Fibroblast of skin of abdomen (primary cell): ENCODE measurements at places on chromosomes 12 and 14.

GRCh38 chr12:112304436-112304835 is 77.8 kb downstream of the HECTD4 start:
- DNase-seq = peak; percentile 8

DNA sequence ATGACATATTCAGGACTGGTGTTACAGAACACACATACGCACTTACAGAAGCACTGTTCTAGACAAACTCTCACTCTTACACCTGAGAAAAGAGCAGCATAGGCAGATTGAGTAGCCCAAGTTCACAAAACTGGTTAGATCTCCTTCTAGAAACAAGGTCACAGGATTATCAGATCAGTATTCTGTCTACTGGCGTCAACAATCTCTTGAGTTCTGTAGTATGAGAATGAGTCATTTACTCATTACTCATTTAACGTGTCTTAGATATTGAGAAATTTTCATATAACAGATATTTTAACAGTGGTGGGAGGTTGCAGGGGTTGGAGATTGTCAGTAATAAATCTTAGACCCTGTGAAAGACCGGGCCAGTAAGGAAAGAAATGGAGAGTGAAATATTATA is 2.8 kb upstream of the TSPAN8 start:
- DNase-seq = no peak

DNA sequence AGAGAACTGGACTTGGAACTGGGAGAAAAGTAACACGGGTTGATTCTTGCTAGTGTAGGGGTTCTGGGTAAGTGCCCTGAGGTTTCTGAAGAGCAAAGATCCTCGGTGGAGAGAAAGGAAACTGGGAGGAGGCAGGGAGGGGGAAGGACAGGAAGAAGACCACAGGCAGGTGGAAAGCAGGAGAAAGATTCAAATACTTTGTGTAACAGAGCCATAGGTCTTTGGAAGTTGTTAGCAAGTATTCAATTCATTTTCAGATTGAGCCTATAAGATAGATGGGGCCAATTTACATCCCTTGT is 1.3 kb downstream of the PNP start:
- DNase-seq = no peak

DNA sequence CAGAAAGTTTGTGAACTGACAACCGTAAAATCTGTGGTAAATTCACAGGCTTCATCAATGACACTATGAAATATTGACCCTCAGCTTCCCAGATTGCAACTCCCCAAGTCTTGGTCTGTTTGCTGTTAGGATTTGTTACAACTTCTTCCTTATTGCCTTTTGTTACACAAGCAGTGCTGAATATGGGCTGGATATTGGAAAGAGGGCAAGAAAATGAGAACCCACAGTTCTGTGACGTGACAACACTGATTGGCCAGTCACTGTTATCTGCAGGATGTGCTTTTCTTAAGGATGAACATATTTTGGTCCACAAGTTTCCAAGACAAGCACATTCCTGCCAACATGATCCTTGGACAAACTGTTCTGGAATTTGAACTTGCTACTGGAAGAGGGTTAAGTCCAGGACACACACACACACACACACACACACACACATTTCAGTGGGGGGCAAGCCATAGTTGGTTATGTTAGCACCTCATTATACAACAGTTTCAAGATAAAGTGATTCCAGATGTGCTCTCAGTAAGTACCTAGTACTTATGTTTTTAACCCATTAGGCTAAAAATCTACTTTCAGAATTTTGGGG is 16.6 kb upstream of the SLC38A2 start:
- peak; percentile 99 for DNase-seq

- DNase-seq = no peak
Observed at GRCh38 chr12:50635364-50635763, 128.5 kb upstream of the ATF1 start.

GRCh38 chr12:9908350-9908749 is 23.8 kb downstream of the CLEC2A start:
- DNase-seq = no peak

- DNase-seq = no peak
Observed at GRCh38 chr12:14471497-14471896, 96.2 kb downstream of the PLBD1 start.

DNA sequence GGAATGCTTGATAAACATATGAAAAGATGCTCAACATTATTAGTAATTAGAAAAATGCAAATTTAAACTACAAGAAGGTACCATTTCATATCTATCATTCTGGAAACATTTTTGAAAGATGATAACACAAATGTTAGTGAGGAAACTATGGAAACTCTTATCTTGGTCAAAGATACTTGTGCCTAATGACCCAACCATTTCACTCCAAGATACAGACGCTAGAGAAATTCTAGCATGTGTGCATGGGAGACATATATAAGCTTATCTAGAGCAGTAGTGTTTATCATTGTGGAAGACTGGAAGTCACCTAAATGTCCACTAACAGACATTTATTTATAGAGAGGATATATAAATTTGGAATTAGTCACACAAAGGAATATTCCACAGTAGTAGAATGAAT is 143.1 kb upstream of the HMGA2 start:
- DNase-seq = no peak

DNA sequence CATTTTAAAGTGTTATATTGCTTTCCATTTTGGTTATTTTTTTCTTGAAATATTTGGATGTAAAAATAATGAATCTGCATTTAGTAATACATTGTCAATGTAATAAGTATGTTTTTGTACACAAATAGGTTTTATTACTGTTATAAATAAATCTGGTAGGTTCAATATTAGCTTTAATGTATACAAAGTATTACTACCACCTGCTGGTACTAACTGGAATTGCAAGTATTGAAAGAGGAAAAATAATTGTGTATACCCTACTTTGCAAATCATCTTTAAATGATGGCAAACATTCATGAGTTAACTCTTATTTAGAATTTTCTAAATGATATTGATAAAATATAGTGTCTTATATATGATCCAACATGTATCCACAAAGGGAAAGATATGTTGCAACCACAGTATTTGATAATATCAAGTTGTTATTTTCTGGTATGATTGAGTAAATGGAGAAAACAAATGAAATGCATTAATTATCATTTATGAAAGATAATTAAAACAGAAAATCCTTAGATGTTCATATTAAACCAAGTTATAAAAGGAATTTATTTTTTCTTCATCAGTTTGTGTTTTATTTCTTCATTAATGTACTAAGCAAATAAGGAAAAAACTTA is 3.2 kb downstream of the OR4K2 start:
- DNase-seq = no peak

- peak; percentile 44 for DNase-seq
Observed at GRCh38 chr12:51863933-51864832, 15.7 kb upstream of the FIGNL2 start.

DNA sequence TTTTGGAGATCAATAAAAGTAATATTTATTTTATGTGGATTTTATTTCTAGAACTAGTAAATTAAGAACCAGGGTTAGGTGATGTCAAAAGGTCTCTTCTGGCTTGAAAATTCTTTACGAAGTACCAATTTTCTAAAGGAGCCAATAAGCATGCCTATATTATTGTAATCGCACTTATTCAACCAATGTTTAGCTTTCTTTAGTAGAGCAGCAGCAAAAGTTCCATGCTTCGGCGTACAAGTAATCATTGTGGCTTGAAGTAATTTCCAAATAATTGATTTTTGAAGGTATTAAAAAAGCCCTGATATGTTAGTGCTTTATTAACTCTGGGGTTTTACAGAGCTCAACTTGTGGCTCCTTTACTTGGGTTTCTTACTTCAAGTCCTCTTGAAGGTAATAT is 3.4 kb downstream of the RMST start:
- DNase-seq = no peak

DNA sequence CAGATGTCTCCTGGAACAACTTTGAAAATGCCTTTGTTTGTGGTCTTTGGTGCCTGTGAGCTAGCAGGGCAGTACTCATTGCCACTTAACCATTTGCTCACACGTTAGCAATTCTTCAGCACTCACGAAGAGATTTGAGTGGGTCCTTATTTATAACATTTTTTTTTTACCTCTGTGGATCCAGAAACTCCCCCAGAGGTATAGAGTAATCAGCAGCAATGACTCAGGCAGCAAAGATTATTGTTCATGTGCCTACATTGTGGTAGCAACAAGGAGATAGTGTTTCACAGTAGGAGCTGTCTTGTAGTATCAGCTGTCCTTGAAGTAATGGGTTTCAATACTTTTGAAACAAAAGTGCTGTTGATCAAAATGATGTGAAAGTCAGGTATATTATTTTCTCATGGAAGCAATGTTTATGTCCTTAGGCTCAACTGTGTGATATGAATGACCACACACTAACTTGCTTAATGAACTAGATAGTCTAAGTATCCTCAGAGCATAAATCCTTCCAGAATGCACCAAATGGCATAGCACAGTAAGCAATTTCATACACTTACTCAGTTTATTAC is 304.1 kb downstream of the EGLN3 start:
- DNase-seq = peak; percentile 63

- DNase-seq = no peak
Observed at GRCh38 chr14:101834800-101835547, 73.5 kb downstream of the PPP2R5C start.

DNA sequence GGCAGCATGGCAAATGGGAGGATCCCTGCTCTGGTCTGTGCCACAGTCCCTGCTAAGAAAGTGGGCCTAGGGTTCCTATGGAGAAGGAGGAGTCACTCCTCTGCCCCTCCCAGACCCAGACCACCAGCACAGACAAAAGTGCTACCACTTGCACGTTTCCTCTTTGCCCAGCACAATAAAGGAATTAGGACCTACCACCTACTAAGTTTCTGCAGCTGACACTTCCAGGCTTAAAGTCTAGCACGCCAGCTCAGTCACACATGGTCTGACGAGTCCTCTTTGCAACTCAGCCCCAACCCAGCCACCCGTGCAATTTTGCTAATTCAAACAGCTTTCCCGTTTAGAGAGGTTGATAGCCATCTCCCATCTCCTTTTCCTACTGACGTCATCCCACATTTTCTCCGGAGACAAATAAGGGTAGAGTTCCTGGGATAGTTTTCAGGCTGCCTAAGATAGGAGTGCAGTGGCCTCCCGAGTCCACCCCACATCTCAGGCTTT is 66.2 kb upstream of the PTGR2 start:
- DNase-seq = peak; percentile 88

- no peak for DNase-seq
Observed at GRCh38 chr12:123233505-123234308, 471 bp downstream of the MTRFR start.

- peak; percentile 87 for DNase-seq
Observed at GRCh38 chr14:90381011-90381786, 15.6 kb upstream of the CALM1 start.

DNA sequence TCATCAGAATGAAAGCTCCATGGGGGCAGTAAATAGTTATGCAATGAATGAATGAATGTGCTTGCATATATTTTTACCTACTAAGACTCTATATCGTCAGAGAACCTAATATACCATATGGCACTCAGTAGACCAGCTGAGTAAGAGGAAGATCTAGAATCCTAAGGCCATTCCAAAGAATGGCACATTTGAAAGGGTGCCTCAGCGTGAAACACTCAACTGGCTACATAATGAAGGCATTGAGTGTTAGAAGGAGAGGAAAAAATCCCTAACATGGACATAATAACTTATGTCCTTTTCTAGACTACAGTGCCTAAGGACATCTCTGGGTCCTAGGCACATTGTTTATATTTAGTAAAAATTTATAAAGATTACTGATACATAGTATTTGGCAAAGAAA is 61.7 kb upstream of the ARID2 start:
- DNase-seq = no peak

DNA sequence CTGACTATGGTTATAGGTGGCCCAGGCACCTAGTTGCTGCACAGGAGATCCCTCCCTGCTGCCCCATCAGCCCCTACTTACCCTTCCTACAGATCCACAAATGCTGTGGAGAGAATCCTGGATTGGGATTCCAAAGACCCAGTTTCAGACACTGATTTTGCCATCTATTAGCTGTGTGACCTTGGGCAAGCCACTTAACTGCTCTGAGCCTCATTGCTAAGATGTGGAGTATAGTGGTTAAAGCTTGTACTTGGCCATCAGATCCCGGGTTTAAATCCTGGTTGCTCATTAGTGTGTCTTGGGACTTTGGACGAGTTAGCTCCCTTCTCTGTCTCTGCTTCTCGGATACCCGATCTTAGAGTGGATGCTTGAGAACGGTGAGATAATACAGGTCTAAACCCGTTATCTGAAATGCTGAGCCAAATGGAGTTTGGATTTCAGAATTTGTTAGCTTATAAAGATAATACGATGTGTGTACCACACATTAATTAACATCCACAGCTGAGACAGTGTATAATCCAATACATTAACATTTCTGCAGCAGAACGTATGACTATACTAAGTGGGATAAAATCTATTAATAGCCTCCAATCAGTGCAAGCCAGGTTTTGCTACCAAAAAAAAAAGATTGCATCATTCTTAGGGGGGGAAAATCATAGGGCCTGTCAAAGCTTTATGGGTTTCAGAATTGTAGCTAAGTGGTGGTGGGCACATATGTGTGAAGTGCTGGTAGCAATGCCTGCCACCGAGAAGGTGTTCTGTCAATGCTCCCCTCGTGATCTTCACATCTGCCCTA is 16.0 kb downstream of the PROX2 start:
- peak; percentile 58 for DNase-seq

GRCh38 chr14:32330351-32331111 is 1.4 kb downstream of the AKAP6 start:
- DNase-seq = no peak

GRCh38 chr12:46499901-46500300 is 127.3 kb upstream of the SLC38A2 start:
- no peak for DNase-seq

DNA sequence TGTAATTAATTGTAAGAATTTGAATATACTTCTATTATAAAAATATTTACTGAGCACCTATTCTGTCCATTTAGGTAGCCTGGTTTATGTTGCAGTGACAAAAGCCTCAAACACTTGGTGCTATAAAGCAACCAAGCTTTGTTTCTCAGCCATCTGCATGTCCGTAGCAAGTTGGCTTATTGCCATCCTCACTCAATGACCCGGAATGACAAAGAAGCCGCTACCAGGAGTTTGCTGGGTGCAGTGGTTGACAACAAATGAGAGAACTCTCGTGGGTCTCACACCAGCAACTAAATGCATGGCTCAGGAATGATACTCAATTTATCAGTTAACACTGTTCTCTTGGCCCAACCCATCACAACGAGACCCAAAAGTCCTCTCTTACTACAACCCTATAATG is 553.1 kb downstream of the DIO2 start:
- no peak for DNase-seq

DNA sequence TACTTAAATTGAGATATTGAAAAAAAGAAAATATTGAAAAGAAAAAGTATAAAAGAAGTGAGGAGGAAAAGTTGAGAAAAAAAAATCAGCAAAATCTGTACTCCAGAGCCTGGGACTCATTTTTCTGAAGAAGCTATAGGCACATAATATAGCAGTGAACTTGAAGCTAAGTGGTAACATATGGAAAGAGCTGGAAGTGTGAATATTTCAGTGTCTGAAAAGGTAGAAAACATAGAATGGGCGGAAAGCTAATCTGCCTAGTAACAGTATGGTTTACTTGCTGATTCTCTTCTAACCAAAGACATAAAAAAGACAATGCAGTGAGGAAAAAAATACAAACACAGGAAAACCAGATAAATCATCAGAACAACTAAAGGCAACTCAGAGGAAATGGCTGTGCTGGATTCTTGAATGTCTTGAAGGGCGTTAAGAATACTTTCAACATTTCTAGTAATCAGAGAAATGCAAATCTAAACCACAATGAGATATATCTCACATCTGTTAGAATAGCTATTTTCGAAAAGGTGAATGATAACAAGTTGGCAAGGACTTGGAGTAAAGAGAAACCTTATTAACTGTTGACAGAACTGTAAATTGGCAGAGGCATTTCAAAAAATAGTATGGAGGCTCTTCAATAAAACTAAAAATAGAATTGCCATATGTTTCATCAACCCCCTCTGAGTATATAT is 784.6 kb downstream of the LRFN5 start:
- no peak for DNase-seq

- DNase-seq = no peak
Observed at GRCh38 chr12:51197736-51198567, 19.9 kb downstream of the POU6F1 start.
